ENCODE measurements at places on chromosomes 5 and 9.
A peak's percentile ranks its signal among the peaks of the same experiment; 100 is the strongest.

- peak; percentile 29 for DNase-seq
These were observed 73.6 kb downstream of the FAM114A2 start for GRCh38 chr5:153964880-153965645.

- no peak for DNase-seq
These were observed 54.9 kb downstream of the RAD23B start for GRCh38 chr9:107337676-107338590.

DNA sequence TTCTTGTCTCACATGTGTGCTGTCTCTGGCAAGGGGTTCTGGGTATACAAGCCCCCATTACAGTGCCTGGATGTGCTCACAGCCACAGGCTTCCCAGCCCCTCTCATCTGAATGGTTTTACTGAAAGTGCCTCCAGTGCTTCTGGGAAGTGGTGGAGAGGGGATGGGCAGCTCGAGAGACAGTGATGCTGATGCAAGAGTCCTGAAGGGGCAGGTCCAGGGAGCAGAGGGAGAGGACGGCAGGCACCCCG lies 93.5 kb downstream of the PHF2 start:
- no peak for DNase-seq

DNA sequence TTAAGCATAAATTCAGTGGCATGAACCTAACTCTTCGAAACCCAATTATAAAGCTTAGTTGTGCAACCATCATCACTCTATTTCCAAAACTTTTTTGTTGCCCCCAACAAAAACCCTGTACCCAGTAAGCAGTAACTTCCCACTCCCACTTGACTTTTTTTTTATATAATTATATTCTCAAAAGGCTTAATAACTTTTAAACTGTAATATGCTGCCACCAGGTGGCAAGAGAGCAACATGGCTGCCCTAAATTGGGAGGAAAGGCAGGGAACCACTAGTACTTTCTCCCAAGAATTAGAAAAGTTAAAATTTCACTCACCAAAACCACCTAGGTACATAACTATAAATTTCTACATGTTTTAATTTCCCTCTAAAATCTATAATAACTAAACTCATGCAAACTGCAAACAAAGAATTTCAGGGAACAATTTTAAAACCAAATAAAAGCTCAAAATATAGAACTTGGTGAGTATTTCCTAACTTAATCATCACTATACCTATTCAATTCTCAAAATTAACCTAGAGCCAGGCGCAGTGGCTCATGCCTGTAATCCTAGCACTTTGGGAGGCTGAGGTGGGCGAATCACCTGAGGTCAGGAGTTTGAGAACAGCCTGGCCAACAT lies 50.2 kb upstream of the RNF38 start:
- DNase-seq: no peak

DNA sequence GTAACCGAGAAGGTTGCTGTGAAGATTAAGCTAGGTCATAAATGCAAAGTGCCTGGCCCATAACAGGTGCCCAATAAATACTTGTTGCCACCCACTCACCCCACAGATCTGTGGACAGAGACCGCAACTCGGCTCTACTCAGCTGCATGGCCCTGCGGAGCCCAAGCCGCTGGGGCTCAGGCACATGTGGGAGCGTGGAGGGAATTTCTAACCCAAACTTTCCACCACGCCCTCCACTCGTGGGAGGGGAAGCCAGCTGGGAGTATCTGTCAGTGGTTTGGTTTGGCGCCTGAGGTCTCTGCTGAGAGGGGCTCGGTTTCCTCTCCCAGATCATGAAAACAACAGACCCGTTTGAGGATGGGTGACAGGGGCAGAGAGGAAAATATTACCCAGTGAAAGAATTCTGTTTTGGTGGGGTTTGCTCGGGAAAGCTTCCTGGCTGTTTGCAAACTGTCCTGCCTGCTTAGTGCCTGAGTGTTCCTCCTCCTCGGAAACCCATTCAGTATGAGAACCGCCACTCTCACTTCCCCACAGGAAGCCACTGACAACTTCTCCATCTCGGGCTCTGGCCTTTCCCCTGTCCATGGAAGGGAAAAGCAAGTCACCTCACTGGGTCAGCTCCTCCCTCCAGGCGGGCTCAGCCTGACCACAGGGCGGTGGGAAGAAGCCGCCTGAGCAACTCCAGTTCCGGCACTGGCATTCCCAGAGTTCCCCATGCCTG lies 60.1 kb downstream of the RGS3 start:
- no peak for DNase-seq

DNA sequence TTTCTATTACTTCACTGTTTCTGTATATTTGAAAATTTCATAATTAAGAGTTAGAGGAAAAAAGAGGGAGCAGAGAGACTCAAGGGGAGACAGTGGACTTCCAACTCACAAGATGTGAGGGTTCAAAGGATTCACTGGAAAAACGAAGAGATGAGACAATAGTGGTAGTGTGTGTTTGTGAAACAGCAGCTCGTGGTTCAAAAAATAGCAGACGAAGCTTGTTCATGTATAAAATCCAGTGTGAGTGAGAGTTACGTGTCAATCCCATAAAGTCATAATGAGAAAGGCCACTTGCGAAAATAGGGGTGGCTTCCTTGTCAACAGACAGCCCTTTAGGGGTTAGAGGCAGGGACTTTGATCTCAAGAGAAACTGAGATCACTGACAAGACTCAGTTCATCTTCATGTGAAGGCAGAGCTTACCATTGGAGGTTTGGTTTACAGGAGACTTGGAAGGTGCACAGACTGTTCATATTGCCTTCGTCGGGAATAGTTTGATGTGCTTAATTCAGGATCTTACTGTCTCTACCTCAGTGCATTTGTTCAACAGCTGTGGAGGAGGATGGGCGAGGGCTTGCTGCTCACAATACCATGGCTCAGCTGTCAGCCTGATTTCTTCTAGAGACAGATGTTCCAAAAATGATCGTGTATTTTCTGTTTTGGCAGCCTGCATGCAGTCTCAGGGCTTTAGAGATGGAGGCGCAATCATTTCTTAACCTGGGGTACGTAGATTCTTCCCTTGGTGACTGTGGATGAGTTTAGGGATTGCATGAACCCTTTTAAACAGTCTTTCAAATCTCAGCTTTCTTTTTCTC lies 105.7 kb upstream of the KLF9 start:
- DNase-seq: no peak

DNA sequence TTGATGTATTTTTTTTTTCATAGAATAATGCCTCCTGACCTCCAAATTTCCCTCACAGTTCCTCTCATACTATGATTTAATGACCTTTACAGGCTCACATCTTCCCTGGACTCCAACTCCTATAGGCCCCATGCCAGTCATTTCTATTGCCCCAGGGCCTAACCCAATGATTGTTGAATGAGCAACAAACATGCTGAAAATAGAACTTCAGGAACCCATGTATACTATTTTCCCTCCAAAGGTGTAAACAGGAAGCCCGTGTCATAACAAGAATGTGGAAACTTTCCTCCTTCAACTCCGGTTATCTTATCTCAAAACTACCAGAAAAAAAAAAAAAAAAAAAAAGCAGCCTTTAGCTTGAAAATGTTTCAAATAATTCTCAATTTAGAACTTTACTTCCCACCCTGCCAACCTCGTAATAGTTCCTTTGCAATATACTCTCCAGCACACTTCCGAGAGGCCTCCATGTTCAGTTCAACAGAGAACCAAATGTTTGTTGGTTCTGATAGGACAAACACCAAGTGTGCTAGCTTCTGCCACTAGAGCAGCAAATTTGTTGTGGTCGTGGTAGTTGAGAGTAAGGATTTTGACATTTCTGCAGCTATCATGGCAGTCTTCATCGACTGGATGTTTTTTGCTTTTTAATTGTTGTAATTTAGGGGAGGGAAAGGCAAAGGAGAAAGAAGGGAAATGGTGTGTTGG lies 25.8 kb downstream of the TRPM6 start:
- DNase-seq: no peak

DNA sequence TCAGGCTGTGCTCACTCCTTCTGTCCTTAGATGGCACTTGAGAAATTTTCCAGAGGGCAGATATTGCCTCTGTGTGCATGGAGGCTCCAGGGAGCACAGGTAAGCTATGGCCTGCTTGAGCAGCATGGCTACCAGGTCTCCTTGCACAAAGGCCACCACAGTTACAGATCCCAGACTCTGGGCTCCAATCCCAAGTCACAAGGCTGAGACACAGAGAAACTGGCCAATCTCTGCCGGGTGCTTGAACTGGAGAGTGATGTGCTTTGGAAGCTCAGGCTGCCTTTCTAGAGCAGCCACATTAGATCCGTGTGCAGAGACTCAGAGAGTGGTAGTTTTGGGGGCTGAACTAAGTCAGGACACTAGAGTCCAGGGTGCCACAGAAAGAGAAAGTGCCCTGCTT lies 145.7 kb downstream of the SEMA6A start:
- no peak for DNase-seq

GRCh38 chr5:170076739-170077138 lies 29.0 kb upstream of the FOXI1 start:
- DNase-seq: no peak

- no peak for DNase-seq
These were observed 313.6 kb downstream of the KCTD16 start for GRCh38 chr5:144484124-144484897.

GRCh38 chr5:96856371-96856770 lies 19.9 kb upstream of the ERAP2 start:
- DNase-seq: no peak

- DNase-seq: no peak
These were observed 138.2 kb downstream of the FGF1 start for GRCh38 chr5:142547445-142548380.

GRCh38 chr5:59483971-59484472 lies 409.5 kb downstream of the PDE4D start:
- DNase-seq: no peak

GRCh38 chr5:65475895-65476294 lies 5.8 kb downstream of the ADAMTS6 start:
- no peak for DNase-seq

GRCh38 chr5:140391732-140392131 lies 9.9 kb upstream of the ANKHD1 start:
- no peak for DNase-seq

GRCh38 chr9:99787556-99787955 lies 34.1 kb upstream of the NR4A3 start:
- DNase-seq: no peak

GRCh38 chr5:6540111-6540827 lies 91.6 kb downstream of the UBE2QL1 start:
- no peak for DNase-seq

GRCh38 chr9:91382298-91382697 lies 20.6 kb upstream of the AUH start:
- DNase-seq: no peak

DNA sequence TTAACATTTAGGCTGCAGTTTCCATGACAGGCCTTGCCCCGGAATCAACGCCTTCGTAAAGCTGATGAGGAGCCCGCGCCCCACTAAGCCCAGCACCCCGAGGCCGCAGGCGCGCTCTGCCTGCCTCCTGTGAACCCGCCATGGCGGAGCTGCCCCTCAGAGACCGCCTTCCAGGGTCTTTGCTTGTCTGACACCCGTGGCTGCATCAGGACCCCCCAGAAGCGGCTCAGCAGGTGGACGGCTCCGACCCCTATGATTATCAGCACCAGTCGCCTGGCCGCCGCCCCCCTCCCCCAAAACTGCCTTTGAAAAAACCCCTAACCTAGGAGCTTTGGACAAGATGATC lies 507 bp upstream of the DPH7 start:
- no peak for DNase-seq

- no peak for DNase-seq
These were observed 11.0 kb downstream of the IFNA21 start for GRCh38 chr9:21155501-21155900.

GRCh38 chr9:12876872-12877271 lies 102.1 kb downstream of the LURAP1L start:
- DNase-seq: no peak

GRCh38 chr5:172713113-172713808 lies 57.7 kb downstream of the DUSP1 start:
- no peak for DNase-seq

GRCh38 chr5:148090146-148090772 lies 26.5 kb downstream of the SPINK5 start:
- DNase-seq: no peak

GRCh38 chr5:150538007-150538917 lies 30.3 kb downstream of the NDST1 start:
- no peak for DNase-seq

DNA sequence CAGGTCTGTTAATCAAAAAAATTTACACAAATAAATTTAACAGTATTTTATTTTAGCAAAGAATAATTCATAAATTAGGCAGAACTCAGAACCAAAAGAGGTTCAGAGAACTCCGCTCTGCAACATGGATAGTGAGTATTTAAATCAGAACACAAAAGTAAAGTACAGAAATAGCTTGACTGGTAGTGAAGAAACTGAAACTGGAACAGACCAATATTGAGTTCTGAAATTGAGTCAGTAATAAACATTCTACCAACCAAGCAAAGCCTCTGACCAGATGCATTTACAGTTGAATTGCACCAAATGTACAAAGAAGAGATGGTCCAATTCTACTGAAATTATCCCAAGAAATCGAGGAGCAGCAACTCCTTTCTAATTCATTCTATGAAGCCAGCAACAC lies 1542.8 kb downstream of the EFNA5 start:
- no peak for DNase-seq

GRCh38 chr9:133967024-133967741 lies 24.9 kb downstream of the VAV2 start:
- DNase-seq: no peak

DNA sequence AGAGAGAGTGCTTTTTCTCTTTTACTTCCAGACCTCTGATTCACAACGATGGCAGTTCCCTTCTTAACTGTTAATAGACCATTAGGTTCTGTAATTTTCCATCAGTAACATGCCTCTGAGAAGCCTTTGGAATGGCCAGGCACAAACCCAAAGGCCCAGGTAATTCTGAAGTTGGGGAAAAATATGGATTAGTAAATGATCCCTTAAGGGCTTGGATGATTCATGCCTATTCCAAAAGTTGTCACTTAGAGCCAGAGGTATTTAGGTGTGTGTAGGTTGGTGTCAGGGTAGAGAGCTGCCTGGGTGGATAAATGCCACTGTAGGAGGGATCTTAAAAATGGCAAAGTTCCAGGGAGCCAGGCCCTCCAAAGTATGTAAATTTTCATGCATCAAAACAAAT lies 228.8 kb downstream of the PLK2 start:
- no peak for DNase-seq

DNA sequence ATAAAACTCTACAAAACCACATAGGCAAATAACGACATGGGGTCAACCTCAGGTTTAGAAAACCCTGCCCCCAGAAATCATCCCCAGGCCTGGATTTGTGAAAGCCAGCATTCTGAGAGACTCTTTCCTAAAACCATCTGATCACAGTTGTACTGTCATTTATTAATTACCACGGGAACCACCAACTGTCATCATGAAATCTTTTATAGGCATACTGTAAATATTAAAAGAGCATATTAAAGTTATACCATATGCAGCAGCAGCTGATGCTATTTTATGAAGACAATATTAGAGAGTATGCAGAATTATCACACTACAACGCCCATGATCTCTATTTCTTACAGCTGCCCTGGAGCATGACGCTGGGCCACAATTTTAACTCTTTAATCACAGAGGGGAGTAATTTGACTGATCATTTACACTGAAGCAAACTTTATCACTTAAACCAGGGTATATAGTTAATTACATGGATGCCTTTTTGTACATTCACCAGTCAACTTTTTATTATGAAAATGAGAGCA lies 9.0 kb upstream of the ZDHHC21 start:
- DNase-seq: no peak

Data from left renal pelvis (tissue), 4 donors.